ENCODE measurements at places on chromosomes 13 and 19.

- DNase-seq, result no peak
These were observed 75.9 kb downstream of the ESD start for GRCh38 chr13:46721054-46721453.

- no peak for DNase-seq
These were observed 351.0 kb downstream of the NALCN start for GRCh38 chr13:101065329-101065728.

GRCh38 chr13:49802426-49802825 is 9.9 kb upstream of the KPNA3 start:
- no peak for DNase-seq

DNA sequence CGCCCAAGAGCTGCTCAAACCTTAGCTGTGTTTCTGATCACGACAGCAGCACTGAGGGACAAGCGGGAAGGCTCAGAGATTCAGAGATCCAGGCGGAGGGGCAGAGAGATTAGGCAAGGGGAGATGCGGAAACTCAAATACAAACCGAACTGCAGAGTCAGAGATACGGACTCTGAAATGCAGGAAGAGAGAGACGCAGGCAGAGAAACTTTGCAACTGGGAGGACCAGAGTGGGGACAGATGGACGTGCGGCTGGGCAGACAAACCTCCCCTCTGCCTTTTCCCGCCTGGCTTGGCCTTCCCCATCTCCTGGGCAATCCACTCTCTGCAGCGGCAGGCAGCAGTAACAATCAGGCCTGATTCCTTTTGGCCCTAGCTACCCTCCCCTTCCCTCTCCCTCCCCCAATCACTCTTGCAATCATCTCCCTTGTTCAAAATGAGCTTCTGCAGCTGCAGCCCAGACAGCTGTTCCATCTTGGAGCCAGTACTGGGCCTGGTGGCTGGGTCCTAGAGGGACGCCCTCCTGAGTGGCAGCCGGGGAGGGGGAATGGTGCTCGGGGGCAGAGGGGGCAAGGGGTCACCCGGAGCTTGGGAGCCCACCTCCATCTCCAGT is 29.7 kb downstream of the OLFM2 start:
- DNase-seq, result no peak

GRCh38 chr19:29890392-29890791 is 51.6 kb upstream of the URI1 start:
- DNase-seq, result no peak

DNA sequence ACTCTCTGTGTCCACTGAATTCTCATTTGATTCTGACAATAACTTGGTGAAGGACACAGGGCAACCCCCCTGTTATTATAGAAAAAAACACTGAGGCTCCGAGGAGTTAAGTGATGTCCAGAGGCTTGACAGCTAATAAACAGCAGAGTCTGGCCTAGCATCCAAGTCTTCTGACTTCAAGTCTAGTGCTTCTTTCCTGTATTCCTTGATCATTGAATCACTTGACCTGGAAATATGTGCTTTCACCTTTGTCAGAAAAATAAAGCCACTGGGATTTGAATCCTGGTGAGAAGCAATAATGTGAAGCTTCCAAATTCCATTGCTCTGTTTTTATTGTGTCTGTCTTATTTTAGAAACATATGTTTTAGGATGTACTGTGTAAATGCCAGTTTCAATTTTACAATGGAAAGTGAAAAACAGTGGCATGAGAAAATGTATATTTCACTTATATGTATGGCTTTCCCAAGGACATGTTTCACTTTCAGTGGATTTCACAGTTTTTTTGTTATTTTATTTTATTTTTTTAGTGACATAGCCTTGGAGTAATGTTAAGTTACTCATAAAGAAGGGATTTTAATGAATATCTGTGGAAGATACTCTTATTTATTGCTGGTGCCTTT is 190.2 kb downstream of the GPC6 start:
- no peak for DNase-seq

DNA sequence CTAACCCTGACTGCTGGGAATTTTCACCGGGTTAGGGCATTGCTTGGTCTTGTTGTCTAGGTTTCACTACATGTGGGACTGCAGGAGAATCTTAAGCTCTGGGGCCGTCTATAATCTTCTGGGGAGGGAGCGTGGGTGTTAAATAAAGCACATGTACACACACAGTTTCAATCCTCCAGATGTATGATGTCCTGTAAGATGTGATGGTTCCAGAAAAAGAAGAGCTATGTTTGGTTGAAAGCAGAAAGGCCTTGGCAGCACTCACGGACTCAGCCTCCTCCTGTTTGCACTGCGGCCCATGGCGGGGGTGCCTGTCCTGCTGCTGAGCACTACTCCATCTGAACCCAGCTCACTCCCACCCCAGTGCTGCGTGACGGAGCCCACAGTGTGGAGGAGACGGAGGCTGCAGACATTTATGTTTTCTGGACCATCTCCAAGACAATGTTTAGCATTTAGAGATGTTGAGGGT is 343.5 kb downstream of the TEX29 start:
- DNase-seq, result no peak
